ENCODE measurements at places on chromosomes 13 and 19.

DNA sequence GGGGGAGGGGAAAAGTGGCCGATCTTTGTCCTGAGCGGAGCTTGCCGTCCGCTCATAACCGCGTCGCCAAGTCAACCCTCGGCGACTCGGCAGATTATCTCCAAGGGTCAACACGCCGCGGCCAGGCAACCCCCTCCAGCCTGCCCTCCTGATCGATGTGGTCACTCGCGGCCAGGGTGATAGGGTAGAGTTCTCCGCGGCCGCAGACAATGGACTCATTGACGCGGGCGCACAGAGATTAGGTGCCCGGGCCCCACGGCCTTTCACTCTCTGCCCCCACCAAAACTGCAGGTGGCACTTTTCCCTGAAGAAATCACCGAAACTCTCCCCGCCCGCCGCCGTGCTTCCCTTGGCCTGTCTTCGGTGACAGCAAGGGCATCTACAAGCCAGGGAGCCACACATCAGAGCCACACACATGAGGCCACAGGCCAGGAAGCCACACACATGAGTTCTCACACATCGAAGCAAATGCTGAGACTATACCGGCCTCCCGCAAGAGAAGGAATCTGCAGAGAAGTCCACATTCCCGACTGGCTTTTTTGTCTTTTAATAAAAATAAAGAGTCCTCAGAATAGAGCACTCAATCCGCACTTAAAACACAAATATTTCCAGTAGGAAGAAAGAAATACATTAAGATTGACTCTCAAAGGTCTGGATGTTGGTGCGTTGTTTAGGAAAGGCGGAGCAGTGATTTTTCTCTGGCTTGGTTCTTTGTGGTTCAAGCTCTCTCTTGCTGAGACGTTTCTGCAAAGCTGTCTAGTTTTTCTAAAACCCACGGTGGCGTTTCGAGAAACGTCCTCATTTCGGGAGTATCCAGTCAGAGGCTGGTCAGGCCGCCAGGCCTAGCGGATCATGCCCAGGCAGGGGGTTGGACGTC is 1.5 kb upstream of the PDX1 start:
- no peak for DNase-seq

- no peak for DNase-seq
These were observed 29.0 kb upstream of the SLITRK6 start for GRCh38 chr13:85828094-85828684.

DNA sequence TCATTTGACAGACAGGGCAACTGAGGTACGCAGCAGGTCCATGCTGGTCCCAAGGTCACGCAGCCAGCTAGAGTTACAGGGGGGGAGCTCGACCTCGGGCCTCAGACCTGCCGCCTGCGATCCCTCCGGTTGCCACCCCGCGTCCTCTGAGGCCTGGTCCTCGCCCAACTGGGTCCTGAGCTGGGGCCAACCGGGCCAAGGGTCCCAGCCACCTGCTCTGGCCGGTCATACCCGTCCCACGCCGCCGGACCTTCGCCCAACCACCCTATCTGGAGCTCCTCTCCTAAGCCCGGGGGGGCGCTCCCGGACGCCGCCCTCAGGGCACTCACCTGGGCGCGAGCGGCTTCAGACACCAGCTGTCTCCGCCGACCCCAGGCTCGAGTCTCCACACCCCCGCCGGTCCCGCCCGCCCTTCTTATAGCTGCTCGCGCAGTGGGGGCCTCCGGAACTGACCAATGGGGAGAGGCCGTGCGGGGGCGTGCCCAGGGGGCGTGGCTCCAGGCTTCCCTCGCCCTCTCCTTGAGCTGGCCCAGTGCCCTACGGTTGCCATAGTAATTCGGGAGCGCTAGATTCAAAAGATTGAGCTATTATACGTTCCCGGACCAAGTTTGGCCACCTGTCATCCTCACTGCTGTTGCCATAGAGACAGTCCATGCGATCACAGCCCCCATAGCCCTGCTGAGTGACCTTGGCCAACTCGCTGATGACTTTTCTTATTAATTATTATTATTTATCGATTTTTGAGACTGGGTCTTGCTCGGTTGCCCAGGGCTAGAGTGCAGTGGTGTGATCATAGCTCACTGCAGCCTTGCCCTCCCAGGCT is at the start of gene PLIN5:
PLIN5 (minus strand) TSS at position 389 of the 823 bp plus-strand sequence. CDS start 1,150 bp downstream, outside the sequence.
- peak; percentile 65 for DNase-seq

DNA sequence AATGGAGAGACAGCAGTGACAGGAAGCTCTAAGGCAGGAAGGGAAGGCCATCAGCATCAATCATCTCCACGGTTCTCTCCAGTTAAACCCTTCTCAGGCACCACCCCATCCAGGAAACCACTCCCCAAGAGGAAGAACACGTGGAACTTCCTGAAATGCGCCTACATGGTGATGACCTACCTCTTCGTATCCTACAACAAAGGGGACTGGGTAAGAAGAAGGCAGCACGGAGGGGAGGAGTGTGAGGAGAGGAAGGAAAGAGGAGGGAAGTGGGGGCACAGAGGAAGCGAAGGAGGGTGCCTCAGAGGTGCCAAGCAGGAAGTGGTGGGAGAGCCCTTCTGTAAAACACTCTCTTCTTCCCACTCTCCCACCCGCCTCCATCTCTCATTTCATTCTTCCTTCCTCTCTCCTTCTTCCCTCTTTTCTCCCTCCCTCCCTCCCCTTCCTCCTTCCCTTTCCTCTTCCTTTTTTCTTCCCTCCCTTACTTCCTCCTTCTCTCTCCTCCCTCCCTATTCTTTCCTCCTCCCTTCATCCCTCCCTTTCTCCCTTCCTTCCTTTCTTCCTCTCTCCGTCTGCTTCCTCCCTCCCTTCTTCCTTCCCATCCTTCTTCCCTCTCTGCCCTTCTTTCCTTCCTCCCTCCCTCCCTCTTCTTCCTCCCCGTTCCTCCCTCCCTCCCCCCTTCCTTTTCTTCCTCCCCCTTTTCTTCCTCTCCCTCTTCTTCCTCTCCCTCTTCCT is 12.6 kb downstream of the ZSCAN5A start:
- DNase-seq = no peak

- no peak for DNase-seq
These were observed 224.7 kb downstream of the ZNF536 start for GRCh38 chr19:30596813-30597399.

- no peak for DNase-seq
These were observed 498.6 kb downstream of the LIG4 start for GRCh38 chr13:107716741-107717140.

GRCh38 chr13:46286972-46287371 is 75.2 kb downstream of the LRRC63 start:
- no peak for DNase-seq

DNA sequence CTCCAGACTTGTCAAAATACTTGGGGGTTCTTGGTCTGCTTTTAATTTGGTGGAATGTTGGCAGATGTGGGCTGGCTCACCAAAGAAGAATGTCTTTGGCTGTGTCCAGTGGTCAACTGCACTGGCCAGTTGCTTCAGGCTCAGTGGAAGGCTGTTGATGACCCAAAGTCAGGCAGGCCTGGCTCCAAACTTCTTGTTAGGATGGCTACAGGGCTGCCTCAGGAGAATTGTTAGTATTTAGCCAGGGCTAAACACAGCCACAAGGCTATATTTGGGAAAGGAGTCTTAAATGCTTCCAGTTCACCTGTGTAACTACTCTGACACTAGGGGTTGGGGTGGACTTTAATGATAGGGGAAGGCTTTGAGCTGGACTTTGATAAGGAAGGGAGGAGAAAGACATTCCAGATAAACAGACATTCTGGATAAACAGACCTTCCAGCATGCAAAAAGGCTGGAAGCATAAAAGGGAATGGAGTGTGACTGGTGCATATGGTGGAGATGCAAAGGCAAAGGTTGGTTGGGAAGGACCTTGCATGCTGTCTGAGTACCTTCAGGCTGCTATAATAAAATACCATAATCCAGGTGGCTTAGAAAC is 116.8 kb downstream of the FOXO1 start:
- DNase-seq = no peak

- no peak for DNase-seq
These were observed 730.4 kb downstream of the OLFM4 start for GRCh38 chr13:53759016-53759415.

- DNase-seq = no peak
These were observed 101.1 kb upstream of the FRY start for GRCh38 chr13:31930490-31930889.

DNA sequence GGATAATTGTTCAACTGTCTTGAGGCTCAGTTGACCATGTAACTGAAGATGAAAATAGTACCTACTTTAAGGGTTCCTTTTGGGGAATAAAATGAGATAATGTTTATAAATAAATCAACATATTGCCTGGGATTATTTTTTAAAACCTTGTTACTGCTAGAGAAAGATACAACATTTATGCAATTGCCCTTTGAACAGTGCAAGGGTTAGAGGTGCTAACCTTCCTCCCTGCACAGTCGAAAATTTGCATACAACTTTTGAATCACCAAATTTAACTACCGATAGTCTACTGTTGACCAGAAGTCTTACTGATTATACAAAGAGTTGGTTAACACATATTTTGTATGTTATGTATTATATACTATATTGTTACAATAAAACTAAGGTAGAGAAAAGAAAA is 750.0 kb downstream of the EFNB2 start:
- no peak for DNase-seq

DNA sequence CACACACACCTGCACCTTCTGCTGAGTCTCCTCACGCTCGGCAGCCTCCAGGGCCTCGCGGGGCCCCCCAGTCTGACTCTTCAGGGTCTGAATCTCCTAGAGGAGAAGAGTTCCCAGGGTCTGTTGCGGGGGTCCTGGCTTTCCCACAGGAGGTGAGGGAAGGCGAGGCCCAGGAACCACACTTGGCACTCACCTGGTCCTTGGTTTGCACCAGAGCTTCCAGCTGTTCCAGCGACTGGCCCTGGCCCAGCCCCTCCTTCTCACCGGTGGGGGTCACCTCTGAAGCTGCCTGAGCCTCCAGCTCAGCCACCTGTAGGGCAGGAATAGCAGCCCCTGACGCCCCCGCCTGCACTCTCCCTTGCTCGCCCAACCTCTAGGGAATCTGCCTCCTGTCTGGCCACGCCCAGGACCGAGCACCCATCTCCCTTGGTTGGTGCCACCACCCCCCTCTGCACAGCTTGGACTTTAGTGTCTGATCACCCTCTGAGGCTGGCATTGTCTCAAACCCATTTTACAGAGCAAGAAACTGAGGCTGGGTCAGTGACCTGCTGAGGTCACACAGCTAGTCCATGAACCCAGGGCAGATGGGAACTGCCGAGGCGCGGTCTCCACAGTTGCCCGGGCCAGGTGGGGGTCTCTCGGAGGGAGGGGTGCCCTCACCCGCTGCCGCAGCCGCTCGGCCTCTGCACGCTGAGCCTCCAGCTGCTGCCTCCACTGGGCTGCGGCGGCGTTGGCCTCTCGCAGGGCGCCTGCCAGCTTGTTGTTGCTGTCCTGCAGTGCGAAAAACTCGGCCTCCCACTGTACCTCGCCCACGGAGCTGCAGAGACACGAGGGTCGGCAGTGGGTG is 9.5 kb downstream of the HOMER3 start:
- DNase-seq = no peak

DNA sequence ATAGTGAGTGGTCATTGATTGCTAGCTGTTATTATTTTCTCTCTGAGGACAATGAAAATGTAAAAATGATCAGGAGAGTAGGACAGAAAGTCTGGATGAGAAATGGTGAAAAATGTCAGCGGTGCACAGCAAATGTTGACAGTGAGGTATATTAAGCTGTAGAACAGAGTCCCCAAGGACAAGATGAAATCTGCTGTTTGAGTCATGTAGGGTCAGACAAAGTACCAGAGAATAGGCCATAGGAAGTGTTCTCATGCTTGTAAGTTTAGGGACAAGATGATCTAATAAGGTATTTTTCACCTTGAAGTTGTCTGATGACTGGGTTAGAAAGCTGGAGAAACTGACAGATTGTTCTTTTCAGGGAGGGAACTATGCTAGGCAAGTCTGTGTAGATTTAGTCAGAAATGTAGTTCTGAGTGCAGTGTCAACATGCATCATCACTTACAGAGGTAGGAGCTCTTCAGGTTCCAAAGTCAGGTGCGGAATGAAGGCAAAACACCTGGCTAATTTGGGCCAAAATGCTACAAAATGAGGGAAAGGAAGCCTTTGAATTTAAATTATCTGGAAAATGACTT is 369.3 kb downstream of the DLEU7 start:
- no peak for DNase-seq

DNA sequence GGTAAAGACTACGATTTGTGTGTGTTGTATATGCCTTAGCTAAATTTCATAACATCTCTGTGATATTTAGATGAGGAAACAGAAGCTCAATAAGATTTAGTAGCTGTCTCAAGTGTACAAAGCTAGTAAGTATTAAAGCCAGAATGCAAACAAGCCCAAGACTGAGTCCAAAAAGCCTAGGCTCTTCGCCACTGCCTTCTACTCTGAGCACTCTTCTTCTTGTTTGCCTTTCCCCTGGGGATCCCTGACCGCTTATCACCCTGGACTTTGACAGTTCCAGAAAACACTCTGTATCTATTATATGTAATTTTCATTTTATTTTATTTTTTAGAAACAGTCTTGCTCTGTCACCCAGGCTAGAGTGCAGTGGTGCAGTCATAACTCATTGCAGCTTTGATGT is 5.8 kb downstream of the TM9SF2 start:
- no peak for DNase-seq

DNA sequence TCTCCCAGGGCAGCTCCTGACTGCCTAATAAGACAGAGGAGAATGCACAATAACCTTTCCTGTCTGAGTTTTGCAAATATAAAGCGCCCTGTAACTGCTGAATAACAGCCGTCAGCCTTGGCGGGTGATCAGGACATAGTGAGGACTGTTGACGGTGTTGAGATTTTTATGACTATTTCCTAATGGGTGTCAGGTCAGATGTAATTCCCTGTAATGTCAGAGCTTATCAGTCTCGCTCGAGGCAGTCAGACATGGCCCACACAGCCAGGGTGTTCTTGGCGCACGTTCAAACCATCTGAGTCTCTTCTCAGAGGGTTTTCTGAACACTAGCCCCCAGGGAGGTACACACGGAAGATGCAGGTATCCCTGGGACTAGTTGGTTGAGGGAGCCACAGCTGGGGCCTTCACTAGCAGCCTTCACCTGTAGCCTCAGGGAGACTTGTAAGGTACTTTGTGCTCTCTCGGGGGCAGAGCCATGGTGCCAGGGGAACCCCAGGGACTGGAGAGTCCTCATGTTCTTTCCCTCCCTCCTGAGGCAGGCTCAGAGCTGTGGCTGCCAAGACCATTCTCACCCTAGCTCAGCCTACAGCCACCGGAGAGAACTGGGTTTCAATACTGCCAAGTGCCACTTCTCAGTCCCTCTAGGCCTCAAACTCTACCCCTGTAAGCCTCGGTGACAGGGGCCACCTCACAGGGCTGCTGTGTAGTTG is 213.1 kb downstream of the UQCRFS1 start:
- no peak for DNase-seq

DNA sequence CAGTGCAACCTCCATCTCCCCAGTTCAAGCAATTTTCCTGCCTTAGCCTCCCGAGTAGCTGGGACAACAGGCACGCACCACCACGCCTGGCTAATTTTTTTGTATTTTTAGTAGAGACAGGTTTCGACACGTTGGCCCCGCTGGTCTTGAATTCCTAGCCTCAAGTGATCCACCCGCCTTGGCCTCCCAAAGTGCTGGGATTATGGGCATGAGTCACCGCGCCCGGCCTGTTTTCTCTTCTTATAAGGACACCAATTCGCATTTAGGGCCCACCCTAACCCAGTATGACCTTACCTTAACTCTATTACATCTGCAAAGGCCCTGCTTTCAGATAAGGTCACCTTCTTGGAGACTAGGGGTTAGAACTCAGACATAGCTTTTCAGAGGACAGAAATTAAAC is 35.1 kb downstream of the TMEM161A start:
- no peak for DNase-seq

GRCh38 chr13:110376120-110376519 is 69.0 kb downstream of the COL4A2 start:
- no peak for DNase-seq

GRCh38 chr13:93060144-93060543 is 166.5 kb upstream of the GPC6 start:
- no peak for DNase-seq

GRCh38 chr19:32146664-32147063 is 198.7 kb upstream of the ZNF507 start:
- DNase-seq = no peak

Measured in stimulated activated CD4-positive, alpha-beta T cell treated with anti-CD3 and anti-CD28 coated beads, Interleukin-15, amount 100 ng/mL, for 24 hours (primary cell).